ENCODE measurements at places on chromosomes 3 and 15.

DNA sequence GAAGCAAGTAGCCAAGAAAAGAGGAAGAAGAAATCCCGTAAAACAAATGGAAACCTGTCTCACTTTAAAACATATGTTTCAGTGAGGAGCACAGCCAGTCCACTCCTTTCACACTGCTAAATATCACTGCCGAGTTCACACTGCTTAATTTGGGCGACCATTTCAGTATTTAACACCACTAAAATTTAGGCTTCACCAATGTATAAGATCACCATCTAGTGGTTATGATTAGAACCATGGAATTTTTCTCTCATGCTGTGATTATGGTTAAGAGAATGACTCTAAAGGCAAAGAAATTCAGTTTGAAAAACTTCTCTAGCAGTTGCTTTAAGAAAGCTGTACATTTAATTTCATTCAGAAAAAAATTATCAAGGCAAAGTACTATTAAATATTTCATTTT is 16.6 kb downstream of the SLC4A7 start:
- DNase-seq, result no peak

GRCh38 chr15:42119446-42119760 is 25.0 kb upstream of the PLA2G4D start:
- no peak for DNase-seq

DNA sequence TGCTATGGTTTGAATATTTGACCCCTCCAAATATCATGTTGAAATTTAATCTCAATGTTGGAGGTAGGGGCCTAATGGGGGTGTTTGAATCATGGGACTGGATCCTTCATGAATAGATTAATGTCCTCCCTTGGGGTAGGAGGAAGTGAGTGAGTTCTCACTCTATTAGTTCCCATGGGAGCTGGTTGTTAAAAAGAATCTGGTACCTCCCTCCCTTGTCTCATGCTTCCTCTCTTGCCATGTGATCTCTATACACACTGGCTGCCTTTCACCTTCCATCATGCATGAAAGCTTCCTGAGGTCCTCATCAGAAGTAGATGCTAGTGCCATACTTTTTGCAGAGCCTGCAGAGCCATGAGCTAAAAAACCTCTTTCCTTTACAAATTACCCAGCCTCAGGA is 177.7 kb upstream of the MCTP2 start:
- no peak for DNase-seq

DNA sequence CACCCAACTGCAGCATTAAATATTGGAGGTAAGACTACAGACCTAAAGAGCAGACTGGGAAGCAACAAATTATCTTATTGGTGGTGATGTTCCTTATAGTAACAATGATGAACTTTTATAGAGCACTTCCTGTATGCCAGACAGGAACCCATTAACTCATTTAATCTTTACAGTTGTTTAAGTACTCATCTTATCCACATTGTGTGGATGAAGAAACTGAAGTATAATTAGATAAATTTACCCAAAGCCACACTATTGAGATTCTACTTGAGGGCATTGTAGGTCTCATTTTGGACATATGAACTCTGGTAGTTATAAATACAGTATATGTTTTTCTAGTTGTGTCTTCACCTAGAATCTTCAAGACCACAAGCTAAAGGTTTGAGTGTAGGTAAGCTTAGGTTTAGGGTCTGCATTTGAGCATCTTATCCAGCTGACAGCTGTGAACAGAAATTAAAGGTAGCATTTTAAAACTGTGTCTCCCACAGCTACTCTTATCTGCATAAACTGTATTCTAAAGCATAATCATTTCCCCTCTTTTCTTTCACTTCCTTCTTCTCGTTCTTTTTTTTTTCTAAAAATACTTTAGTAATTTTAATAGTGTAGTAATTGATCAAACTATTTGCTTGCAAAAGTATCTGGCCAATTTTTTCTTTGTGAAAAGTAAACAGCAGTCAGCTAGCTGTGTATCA is 138.2 kb downstream of the UBE2E2 start:
- no peak for DNase-seq

Data from NCI-H187 treated with DMSO at 0.1 percent for 48 hours (cell line).